ENCODE measurements at places on chromosomes 7 and 10.

DNA sequence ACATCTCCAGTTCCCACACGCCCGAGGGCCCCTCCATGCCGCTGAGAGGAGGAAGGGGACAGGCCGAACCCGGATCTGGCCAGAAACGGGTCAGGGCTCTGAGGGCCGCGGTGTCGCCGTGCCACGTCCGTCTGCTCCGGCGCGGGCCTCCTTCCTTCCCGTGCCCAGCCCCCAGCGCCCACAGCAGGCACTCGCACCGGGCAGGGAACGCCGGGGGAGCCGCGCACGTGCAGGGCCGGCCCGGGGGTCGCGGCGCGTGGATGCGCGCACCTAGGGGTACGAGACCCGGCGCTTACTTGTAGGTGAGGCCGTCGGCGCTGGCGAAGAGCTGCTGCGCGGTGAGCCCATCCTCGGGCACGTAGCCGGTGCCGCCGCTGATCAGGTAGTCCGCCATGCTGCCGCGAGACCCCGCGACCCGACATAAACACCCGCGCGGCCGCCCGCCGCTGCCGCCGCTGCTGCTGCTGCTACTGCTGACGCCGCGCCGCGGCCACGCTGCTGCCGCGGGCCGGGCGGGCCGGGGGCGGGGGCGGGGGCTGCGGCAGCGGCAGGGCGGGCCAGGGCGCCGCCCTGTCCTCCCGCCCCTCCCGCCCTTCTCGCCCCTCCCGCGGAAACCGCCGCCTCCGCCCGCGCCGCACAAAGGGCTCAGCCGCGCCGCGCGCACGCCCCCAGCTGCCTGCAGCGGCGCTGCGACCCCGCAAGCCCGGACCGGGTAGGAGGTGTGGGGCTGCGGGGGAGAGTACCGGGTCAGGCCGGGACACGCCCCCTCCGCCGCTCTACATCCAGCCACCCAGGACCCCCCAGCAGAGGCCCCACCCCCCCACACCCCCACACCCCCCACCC, 4.1 kb downstream of the IMPDH1 start:
- peak; percentile 37 for DNase-seq

GRCh38 chr10:30502266-30503060, 68.5 kb downstream of the MAP3K8 start:
- DNase-seq: peak; percentile 25

DNA sequence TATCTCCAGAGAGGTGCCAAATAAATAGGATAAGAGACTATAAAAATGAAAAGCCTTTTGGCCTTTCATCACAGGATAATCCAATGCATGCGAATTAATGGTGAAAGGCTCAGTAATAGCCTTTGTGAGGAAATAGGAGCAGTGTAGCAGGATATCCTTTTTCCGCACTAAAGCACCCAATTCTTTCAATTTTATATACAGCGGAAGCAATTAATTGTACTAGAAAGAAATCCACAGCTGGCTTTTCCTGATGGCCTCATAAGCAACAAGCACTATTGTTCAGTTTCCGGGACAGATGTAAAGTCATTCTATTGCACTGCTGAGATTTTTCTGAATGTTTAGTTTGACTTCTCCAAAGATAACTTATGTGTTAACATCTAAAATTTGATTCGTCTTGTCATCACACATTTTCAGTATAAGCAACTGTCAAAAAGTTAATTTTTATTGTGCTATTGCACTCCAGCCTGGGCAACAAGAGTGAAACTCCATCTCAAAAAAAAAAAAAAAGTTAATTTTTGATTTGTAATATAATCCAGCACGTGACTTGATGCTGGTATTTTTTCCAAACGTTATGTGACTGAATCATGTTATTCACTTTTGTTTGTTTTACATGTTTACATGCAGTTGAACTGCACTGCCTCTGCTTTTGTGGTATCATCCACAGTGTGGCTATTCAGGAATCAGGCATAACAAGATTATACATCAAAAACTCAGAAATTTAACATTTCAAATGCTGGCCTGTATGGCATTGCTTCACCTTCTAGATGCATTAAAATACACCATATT, 8.4 kb upstream of the BMPR1A start:
- DNase-seq: no peak

DNA sequence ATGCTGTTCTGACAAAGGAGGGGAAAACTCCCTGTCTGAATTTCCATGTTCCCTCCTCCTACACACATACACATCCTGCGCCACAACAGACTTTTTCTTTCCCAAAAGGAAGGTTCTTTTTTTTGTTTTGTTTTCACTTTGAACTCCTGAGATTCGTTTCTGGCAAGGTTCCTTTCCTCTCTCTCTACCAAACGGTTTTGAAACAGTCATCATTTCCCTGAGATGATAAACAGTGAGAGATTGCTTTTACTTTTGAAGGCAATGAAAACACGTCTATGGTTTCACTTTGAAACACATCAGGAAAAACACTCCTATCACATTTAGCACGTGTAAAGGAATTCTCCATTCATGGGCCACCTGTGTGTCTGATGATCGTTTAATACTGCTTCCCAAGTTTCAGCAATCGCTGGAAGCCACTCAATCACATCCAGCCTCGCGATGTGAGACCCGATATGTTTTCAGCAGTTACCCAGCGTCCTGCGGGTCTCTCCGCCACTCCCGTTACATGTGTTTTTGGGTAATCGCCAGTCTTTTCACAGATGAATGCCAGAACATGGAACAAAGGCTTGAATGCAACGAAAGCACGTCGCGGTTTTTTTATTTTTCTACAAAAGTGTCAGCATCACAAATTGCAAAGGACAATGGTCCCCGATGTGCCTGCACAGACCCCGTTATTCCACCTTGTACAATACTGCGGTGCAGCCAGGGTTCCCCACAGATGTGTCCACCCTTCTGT, 62.8 kb upstream of the CUX1 start:
- no peak for DNase-seq

- DNase-seq: no peak
Measured at GRCh38 chr10:71744897-71745663, 25.5 kb upstream of the C10orf105 start.

DNA sequence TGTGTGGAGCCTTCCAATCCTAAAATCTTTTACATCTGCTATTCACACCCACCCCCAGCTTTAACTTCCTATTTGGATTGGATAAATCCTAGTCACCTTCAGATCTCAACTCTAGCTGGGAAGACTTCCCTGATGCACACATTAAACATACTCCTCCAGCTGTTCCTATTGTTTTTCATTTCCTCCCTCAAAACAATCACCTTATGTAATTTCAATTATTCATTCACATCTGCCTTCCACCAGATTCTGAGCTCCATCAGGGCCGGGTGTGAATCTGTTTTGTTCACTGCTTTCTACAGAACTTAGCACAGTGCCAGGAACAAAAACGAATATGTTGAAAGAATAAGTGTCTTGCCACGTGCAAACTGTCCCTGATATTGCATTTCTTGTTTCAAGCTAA, 497.4 kb downstream of the PLXDC2 start:
- DNase-seq: no peak

- DNase-seq: peak; percentile 19
Measured at GRCh38 chr10:63720072-63720537, 198.9 kb downstream of the REEP3 start.

DNA sequence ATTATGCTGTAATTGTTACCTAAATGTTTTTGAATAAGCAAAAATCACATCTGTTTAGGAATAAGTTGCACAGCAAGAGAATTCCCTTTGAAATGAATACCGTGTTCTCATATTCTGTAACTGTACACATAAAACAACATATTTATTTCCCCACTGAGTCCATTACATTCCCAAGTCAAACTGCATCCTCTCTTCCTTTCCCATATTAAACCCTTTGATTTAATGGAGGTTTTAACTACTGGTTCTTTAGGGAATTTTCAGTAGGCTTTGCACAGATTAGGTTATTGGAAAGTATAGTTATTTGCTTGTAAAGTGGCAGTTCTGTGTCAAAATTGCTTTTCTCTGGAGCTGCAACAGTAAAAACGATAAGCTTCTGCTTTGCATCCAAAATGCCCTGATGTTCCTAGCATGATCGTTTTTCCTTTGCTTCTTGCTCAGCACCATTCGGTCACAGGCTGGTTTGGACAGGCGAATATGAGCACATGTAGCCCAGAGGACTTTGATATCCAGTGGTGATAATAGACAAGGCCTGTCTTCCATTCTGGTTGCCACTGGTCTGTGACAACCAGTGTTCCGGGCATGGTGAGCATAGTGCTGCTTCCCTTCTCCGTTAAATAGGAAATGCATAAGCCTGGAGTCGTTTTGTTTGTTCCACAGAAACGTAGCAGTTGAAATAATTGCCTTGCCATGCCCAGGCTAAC, 696.1 kb downstream of the AUTS2 start:
- no peak for DNase-seq

- no peak for DNase-seq
Measured at GRCh38 chr7:44045226-44046014, 918 bp downstream of the DBNL start.

All from activated gamma-delta T cell treated with anti-CD3 and anti-CD28 coated beads, Interleukin-2, amount 50 U/mL, for 16 hours (primary cell).